Hair follicle dermal papilla cell (primary cell): ENCODE measurements at places on chromosomes 16 and 17. TPM values are rescaled to one million over a fixed set of nuclear protein-coding genes. Genes with fewer than 3 reads are reported as not detected.

The E2F4 gene
- 74.0 and 82.8 TPM in 2 replicates for total RNA-seq

The DERL2 gene
- total RNA-seq, result 29.3 and 31.3 TPM in 2 replicates

The TIGD7 gene
- total RNA-seq, result 4.5 and 5.2 TPM in 2 replicates

The PRSS22 gene
- not detected in 2 replicates for total RNA-seq

The ZG16 gene
- not detected in 2 replicates for total RNA-seq

The UBB gene
- 685 and 804 TPM in 2 replicates for total RNA-seq

The OR1E1 gene
- not detected in 2 replicates for total RNA-seq

The RNF222 gene
- total RNA-seq, result not detected in 2 replicates

The CYB5B gene
- total RNA-seq, result 66.4 and 83.5 TPM in 2 replicates

The OTOA gene
- 0.16 and 0.36 TPM in 2 replicates for total RNA-seq

The PRCD gene
- 1.1 and 1.3 TPM in 2 replicates for total RNA-seq
